Brain pericyte (primary cell): ENCODE measurements at places on chromosomes 2 and 18.

GRCh38 chr2:105127289-105127915 lies 89.5 kb downstream of the MRPS9 start:
- no peak for DNase-seq

GRCh38 chr2:67057901-67058703 lies 339.0 kb upstream of the ETAA1 start:
- no peak for DNase-seq

GRCh38 chr2:125312342-125312741 lies 1287.3 kb downstream of the CNTNAP5 start:
- no peak for DNase-seq

DNA sequence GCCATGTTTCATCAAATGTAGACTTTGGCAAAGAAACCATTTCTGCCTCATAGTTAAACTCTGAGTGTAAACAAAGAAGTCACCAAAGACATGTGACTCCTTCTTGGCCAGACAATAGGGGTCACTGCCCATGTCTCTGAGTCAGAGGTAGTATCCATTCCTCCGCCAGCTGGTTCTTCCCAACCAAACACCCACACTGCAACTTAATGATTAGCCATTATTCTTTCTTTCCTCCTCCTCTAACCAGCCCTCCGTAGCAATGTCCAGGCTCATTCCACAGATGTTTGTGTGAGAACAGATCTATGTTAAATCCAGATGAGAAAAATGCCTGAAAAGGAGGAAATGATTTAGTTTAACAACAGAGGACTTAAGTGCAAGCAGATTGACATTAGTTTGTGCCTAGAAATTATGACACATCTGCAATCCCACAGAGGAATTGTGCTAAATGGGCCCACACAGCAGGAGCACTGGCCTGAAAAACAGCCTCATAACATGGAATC lies 127.9 kb upstream of the SH3BP4 start:
- peak; percentile 76 for DNase-seq

DNA sequence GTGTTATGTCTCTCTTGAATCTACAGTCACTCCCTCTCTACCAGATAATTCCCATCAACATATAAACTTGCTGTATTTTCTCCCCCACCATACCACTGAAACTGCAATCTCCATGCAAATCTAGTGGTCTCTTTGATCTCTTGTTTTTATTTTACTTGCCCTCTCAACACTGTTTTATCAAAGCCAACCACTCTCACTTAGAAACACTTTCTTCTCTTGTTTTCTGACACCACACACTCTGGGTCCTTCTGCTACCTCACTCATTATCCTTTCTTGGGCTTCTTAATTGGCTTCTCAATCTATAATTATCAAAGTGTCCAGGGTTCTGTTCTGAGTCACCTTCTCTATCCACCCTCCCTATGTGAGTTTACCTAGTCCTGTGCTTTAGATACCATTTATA lies 2.0 kb upstream of the MCFD2 start:
- no peak for DNase-seq

DNA sequence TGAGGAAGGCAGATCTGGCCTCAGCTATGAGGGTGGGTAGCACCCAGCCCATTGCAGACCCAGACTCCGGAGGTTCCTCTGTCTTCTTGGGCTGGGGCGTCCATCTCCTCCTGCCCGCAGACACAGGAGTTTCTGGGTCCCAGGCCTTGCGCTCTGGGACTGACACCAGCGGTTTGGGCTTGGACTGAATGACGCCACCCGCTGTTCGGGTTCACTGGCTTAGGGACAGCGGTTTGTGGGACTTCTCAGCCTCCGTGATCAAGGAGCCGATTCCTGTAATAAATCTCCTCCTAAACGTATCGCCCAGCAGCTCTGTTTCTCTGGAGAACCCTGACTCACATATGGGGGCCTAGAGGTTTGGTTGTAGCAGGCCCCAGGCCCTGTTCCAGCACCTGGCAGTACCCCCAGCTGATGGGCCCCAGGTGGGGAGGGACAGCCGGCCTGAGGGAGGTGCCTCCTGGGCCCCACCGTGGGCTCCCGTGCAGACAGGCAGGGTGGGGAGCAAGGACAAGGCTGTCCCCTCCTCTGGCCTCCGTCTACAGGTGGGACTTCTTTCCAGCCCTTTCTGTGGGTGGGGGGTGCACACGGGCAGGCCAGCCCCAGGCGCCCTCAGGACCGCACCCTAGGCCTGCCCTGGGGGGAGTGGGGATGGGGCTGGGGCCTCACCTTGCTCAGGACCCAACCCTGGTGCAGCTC lies 4.5 kb upstream of the AQP12A start:
- DNase-seq: no peak

DNA sequence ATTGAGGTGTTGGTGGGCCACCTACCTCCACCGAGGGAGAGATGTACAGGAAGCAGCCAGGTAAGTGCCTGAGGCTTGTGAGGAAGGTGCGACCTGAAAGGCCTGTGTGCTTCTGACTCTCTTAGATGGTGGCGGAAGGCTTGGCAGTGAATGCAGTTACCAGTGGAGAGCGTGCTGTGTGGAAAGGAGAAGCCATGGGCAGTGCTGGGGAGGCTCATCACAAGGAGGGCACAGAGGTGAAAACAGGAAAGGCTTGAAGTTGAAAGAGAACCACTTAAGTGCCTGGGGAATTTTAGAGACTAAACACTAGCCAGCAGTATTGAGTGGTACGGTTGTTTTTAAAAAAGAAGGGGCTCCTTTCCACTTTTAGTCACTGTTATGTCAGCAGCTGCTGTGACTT lies 130.9 kb downstream of the ZNF407 start:
- no peak for DNase-seq
